AG04449 (cell line): ENCODE measurements at places on chromosomes 16 and 17.

GRCh38 chr17:45775576-45776011 is 8.5 kb upstream of the CRHR1 start:
- no peak for DNase-seq

DNA sequence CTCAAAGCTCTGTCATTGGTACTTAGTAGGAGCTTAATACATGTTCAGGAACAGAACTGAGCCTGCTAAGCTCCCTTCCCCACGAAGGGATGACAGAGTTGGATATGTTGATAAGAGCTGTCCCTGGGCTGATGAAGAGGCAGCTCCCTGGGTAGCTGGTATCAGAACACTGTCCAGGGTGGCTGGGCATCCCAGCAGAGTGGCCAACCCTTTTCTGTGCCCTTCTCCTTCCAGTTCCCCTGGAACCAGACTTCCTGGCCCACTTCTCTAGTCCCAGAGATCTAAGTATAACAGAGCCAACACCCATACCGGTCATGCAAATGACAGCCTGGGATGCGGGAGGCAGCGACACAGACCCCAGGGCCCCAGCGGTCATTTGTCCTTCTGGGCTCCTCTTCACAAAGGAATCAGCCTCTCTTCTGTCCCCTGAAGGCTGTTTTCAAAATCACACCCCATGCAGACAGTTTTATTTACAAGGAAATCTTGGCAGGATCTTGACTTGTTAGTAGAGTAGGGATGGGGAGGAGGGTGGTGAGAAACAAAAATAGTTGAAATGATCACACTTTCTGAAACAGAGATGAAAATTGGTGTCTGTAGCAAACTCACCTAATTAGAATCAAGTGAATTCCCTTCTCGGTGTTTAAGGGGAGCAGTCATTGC is 1.4 kb upstream of the RHBDL3 start:
- no peak for DNase-seq

GRCh38 chr16:1152123-1152638 is 725 bp upstream of the CACNA1H start:
- DNase-seq, result no peak

- no peak for DNase-seq
Measured at GRCh38 chr16:80985611-80986010, 21.1 kb downstream of the CMC2 start.

- no peak for DNase-seq
Measured at GRCh38 chr17:5033352-5034015, 1.7 kb downstream of the SLC52A1 start.

- peak; percentile 2 for DNase-seq
Measured at GRCh38 chr17:70636517-70637133, 467.3 kb downstream of the KCNJ2 start.

DNA sequence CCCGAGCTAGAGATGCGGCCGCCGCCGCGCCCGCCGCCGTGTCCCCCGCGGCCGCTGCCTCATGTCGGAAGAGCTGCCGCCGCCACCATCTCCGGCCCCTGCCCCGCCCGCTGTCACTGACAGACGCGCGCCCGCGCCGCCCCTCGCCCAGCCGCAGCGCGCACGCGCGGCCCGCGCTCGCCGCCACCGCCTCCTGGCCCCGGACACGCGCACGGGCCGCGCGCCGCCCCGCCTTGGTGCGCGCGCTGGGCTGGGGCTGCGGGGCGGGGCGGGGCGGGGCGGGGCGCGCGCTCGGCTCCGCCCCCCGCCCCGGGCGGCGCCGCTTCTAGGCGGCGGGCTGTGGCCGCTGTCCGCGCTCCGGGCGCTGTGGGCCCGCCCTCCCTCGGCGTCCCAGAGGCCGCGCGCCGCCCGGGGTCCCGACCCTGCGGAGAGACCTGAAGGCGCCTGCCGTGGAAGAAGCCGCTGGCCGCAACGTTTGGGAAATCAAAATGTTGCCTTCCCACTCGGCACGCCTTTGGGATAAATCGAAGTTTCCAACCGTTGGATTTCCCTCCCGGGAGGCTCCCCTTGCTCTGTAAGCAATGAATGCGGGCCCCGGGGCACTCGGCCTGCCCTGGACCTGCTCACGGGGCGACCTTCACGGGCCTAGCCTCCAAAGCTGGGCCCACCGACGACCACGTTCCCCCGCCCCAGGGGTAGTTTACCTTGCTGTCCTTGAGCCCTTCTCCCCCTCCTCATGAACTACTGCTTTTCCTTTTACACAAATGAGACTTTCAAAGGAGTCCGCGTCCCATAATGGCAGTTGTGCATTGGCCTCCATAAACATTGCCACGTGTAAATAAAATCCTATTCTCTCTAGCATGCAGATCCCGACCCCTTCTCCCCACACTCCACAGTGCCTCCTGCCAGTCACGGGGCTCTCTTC is at the start of gene ADCY9:
ADCY9 (minus strand) TSS at position 118 of the 925 bp plus-strand sequence. CDS start 1,000 bp downstream, outside the sequence.
- no peak for DNase-seq
